ENCODE measurements at places on chromosomes 11 and 22.

- no peak for DNase-seq
Measured at GRCh38 chr22:25237503-25237902, 18.1 kb downstream of the CRYBB2 start.

GRCh38 chr11:75022296-75022695, 33.6 kb downstream of the NEU3 start:
- DNase-seq: no peak

DNA sequence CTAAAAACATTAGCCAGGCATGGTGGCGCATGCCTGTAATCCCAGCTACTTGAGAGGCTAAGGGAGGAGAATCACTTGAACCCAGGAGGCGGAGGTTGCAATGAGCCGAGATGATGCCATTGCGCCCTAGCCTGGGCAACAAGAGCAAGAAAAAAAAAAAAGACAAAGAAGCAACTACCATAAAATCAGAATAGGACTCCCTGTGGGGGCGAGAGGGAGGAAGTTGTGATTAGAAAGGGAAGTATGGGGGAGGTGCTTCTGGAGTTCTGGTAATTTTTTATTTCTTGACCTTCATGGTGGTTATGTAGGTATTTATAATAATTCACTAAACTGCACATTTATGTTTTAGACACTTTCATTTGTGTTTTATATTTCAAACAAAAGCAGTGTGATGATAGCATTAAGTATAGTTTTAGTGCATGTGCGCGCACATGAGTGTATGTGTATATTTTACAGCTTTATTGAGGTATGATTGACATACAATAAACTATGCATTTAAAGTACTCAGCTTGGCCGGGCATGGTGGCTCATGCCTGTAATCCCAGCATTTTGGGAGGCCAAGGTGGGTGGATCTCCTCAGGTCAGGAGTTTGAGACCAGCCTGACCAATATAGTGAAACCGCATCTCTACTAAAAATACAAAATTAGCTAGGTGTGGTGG, 43.5 kb downstream of the SIK2 start:
- DNase-seq: no peak

DNA sequence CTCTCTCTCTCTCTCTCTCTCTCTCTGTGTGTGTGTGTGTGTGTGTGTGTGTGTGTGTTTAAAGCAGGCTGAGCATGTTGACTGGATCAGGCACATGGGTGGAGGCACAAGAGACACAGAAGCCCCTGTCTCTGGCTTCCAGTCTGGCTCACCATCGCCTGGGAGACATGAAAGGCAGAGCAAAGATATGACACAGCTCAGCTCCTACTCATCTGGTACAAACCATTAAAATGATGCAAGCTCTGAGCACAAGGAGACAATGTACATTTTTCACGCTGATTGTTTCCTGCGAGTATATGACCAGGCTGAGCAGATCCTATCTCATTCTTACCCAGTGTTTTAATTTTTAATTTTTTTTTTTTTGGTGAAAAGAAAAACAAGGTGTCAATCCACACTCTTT, 9.5 kb downstream of the SLC6A5 start:
- DNase-seq: no peak

DNA sequence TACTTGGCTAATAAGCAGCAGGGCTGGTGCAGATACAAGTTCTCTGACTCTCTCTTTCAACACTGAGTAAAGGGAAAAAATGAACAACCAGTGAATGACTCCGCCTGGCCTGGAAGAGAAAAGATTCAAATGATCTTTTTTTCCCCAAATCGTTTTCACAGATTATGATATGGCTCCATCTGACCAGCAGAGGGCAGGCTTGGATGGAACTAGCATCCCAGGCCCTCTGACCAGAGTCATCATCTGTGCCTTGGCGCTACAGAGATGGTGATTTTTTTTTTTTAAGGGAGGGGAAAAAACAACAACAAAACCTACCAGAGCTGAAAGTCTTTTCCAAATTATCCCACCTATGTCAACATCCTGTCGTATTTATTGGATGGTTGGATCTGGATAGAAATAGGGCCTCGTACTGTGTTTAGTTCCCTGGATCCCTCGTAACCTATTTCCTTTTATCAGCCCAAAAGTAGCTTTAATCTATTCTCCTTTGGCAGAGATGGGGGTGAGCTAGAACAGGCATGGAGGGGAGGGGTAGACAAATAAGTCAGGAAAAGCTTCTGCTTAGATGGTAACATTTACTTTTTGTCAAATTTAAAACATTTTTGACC, 69.7 kb downstream of the PRSS23 start:
- peak; percentile 1 for DNase-seq

DNA sequence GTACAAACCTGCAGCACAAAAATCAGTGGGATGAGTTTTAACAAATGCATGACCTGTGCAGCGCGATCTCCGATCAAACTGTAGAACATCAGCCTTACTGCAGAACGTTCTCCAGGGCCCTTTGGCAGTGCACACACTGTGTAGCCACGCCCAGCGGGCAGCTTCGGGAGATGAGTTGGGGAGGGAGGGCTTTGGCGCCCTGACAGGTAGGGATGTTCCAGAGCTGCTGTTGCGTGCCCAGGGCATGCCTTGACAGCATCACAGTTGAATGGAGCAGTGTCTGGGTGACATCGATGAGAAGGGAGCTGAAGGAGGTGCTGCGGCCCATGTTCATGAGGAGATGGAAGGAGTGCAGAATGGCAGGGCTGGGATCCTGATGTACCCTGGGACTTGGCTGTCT, 80.2 kb downstream of the TBC1D22A start:
- no peak for DNase-seq
